Epithelial cell of prostate (primary cell): ENCODE measurements at places on chromosomes 6 and 20.

DNA sequence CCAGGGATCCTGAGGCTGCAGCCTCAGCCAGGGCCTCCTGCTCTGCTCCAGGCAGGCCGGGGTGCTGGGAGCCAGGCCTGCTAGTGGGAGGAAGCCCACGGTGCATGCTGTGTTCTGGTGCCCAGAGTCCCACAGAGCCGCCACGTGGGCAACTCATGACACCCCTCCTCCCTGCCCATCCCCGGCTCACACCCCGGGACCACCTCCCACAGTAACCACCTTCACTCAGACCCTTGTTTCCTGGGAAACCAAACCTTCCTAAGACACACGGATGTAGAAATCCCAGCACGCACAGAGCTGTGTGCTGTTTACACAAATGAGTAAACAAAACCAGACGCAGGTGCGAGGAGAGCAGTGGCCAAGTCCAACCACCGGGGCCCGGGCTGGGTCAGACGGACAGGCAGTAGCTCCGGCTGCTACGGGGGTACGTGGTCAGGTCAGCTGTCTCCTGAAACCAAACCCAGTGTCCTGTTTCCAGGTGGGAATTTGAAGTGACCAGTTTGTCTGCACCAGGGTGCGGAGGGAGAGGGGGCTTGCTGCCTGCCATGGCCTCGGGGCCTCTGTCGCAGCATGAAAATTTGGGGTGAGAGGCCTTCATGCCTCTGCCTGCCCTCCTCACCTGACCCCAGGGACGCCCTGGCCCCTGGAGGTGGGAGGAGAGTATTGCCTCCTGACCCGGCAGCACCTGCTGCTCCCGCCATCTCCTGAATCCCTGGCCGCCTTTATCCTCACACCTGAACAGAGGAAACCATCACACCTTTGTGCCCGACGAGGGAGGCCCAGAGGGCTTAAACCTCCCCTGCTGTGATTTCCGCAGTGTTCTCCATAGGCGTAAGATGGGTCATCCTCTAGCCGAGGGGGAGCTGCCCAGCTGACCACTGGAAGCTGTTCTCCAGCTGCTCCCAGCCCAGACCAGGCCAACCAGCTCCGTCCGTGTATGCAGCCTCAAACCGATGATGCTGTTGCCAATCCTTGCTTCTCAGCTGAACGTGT, 52.0 kb upstream of the SMOC2 start:
- no peak for DNase-seq

GRCh38 chr20:60300374-60300773, 342.2 kb downstream of the CDH26 start:
- no peak for DNase-seq

DNA sequence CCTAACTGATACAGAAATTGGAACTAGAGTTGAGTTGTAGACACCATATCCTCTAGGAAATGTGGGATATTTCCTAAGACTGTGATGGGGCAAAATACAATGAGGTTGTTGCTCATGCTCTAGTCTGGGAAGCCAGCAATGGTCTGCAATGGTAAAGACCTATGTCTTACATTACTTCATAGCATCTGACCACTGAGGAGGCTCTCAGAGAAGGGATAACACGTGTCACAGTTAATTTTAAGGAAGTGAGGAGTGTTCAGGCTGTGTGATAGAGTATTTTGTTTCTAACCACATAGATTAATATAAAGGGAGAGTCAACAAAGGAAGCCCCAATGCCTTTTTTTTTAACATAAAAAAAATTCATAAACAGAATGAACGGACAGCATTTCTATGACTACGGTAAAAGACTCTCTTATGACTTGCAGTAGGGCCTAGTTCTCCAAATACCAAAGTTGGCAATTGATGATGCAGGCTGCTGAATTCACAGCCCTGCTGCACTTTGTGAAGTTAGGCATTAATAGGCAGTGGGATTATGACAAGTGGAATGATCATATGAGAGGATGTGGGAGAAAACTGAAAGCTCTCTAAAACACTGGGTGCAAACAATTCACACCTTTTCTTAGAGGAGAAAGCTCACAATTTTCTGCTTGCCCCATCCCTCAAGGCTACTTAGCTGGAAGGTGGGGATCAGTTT, 13.7 kb downstream of the KCNS1 start:
- no peak for DNase-seq

DNA sequence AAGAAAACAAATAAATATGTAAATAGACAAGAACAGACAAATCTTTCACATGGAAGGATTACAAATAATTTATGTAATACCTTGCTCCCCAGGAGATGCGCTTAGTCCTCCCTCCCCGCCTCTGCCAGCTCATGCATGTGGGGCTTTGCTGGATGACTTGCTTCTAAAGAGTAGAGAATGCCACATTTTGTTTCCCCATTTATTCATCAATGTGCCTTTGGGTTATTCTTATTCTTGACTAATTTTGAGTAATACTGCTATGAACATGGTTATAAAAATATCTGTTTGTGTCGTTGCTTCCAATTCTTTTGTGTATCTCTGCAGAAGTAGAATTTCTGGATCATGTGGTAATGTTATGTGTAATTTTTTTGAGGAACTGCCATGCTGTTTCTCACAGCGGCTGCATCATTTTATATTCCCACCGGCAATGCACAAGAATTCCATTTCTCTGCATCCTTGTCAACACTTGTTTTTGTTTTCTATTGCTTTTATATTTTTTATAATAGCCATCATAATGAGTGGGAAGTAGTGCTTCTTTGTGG, 23.8 kb upstream of the DUSP22 start:
- DNase-seq: no peak

DNA sequence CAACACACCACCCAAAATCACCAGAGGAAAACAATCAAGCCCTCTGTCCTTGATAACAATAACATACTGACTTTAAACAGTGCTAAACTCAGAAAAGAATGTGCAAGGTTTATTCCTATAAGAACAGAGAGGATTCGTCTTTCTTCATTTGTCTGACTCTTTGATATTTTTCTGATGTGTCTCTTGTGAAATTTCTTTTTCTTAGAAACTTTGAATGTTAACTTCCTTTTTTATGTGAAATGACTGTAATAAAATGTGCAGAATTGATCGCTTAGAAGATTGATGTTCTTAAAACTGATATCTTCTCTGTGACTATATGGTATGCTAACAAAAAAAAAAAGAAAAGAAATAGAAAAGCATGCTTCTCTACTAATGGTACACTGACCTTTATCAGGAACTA, 947.4 kb upstream of the CITED2 start:
- no peak for DNase-seq

DNA sequence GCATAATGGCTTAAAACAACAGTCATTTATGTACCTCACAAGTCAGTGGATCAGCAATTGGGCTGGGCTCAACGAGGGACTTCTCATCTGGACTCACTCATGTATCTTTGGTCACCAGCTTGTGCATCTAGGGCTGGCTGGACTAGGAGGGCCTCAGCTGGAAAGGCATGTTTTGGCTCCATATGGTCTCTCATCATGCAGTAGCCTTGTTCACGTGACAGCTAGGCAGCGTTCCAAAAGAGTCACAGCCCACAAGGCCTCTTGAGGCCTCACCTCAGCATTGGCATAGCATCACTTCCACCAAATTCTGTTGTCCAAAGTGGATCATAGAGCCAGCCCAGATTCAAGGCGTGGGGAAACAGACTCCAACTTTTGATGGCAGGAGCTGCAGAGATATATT, 110.1 kb downstream of the MAFB start:
- no peak for DNase-seq

GRCh38 chr6:741410-742339, 48.7 kb upstream of the EXOC2 start:
- DNase-seq: no peak

GRCh38 chr6:138815797-138816528, 20.1 kb downstream of the ECT2L start:
- DNase-seq: peak; percentile 36
